ENCODE measurements at places on chromosomes 7 and 10.
A peak's percentile ranks its signal among the peaks of the same experiment; 100 is the strongest.

GRCh38 chr10:11373717-11374171 is 237.7 kb downstream of the USP6NL start:
- DNase-seq = no peak

DNA sequence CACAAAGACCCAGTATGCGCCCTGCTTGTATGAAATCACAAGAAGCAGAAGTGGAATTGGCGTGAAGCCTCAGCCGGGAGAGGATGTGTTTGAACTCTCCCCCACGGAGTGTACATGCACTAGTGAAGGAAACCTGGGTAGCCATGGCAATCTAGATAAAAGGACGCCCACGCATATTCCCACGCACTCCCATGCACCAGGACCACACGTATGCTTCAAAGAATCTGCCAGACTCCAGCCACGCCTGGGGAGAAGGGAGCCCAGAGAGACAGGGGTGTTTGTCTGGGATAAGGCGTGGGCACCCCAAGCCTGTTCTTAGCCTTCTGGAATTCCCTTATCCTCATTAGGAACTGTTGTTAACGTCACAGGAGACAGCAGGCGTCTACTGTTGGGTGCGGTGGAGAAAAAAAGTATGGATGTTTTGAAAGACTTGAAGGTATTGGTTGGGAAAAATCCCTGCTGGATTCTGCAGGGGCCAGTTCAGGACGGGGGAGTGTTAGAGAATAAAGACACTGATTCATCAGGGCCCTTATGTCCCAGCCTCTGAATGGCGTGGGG is 28.9 kb upstream of the ECHDC3 start:
- no peak for DNase-seq

- DNase-seq = no peak
Observed at GRCh38 chr10:2077231-2077630, 339.9 kb upstream of the ADARB2 start.

DNA sequence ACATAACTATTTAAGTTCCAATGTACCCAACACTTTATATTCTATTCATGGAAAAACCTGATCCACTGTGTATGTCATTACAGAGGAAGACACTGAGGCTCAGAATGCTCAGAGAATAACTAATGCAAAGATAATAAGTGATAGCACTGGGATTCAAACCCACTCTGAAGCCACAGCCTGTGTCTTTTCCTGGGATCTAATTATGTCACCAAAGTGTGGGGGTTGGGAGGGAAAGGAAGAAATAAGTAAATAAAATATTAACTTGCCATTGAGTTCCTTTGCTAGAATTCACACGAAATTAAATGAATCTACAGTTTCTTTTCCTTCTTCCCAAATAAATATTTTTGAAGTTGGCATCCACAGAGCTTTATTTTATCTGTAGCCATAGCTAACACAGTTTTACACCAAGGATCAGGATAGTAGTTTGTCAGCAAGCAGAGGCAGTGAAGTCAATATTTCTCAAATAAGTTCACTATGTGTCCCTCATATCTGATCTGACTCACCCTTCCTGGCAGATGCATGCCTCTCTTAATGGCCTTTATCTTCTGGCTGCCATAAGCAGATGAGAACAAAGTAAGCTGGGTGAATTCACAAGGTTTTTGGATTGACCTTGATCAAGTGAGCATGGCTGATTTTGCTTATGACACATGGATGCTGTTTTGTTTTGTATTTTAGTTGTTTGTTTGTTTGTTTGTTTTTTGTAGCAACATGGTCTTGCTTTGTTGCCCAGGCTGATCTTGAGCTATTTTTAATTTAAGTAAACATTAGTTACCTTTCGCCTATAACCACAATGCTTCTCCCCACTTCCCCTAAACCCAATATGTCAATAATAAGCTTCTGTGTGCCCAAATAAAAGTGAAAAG is 6.3 kb downstream of the RAPGEF5 start:
- DNase-seq = peak; percentile 63

DNA sequence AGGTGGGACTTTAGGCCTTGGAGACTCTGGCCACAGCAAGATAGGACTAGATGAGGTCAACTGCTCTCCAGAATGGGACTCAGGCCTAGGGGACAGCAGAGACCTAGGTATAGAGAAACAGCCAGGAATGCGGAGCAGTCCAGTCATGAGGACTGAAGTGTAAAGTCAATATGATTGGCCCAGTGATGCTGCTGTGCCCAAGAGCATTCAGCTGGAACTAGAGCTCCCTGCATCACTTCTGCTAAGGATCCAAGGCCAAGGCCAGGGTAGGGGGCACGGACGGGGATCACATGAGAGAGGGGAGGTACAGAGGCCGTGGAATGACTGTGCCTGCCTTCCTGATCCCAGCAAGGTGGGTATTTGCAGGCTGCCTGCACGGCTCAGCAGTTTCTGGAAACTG is 237.9 kb downstream of the FRMD4A start:
- no peak for DNase-seq

DNA sequence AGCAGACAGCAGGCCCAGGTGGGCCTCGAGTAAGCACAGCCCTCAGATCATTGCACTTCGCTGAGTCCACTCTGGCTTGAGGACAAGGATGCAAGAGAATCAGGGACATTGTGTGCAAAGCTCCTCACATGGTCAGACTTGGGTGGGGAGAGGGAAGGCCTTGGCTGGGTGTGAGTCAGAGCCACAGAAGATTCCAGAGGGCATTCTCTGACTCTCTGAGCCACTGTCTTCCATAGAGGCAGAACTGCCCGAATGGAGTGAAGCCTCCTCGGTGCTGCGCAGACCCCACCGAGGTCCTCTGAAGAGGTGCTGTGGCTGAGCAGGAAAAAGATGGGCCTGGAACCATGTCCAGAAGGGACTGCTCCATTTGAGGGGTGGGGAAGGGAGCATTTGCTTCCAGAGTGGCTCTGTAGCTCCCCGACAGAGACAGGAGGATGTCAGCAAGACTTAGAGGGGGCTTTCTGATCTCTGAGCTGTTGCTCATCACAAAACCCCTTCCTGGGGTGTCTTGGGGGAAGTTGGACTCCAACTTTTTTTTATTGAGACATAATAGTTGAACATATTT is 120.8 kb downstream of the PTPN20 start:
- DNase-seq = no peak

GRCh38 chr10:44713307-44713706 is 197.8 kb upstream of the TMEM72 start:
- no peak for DNase-seq

DNA sequence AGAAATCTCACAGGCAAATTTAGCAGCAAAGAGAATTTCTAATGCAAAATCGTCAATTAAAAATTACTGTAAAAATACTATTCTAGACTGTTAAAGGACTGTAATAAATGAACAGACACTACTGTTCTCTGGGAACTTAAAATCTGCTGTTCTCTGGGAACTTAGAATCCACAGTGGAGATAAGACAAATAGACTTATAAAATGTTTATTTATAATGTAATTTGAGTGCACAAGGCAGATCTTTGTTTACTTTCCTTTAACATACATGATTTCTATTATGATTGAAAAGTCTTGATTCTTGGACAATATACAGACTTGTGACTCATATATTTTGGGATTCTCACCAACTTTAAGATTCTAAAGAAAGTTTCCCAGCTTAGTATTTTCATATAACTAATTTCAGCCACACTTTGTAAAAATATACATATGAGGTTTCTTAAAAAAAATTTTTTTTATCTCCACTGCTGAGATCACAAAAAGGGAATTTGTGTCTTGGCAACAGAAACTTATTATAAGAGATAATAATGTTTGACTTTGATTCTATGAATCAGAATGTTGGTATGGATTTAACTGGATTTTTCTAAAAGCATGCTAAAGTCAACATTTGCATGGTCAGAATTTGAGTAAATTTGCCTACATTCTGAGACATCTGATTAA is 166.3 kb upstream of the RHOBTB1 start:
- no peak for DNase-seq

- DNase-seq = no peak
Observed at GRCh38 chr10:57049096-57049495, 688.0 kb upstream of the ZWINT start.

GRCh38 chr10:110399106-110399964 is 94.6 kb upstream of the SMNDC1 start:
- peak; percentile 99 for DNase-seq

DNA sequence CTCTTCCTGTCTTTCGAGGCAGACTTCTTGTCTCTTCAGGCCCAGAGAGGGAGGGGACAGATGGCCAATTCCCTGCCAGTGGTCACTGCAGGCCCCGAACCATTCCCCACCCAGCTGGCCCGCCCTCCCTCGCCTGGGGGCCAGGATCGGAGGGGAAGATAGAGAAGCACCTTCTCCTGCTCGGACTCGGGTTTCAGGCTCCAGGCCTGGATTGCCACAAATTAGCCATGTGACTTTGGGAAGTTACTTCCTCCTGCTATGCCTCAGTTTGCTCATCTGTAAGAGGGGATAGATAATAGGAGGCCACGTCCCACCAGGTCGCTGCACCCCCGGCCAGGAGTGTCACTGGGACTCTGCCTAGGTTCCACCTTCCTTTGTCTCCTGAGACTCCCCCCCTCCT is 24.8 kb upstream of the PPP2R2D start:
- DNase-seq = no peak

DNA sequence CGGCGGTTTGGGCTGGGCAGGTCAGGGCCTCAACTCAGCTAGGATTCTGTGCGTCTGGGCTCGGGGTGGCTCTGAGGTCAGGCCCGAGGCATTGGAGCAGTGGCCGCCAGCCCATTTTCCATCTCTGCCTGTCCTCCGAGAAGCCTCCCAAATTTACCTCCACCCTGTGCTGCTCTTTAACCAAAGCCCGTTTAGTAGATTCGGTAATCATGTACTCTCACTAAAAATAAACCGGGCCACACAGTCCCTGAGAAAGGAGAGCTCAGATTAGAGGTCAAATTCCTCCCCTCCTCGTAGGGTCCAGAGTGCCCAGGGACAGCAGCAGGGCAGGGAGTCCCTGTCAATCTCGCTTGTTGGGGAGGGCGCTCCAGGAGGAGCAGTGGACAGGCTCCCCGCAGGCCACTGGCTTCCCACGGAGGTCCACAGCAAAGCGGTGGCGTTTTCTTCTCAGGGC is 88.7 kb upstream of the CHST15 start:
- DNase-seq = no peak

- no peak for DNase-seq
Observed at GRCh38 chr7:30764030-30764975, 6.9 kb upstream of the MINDY4 start.

DNA sequence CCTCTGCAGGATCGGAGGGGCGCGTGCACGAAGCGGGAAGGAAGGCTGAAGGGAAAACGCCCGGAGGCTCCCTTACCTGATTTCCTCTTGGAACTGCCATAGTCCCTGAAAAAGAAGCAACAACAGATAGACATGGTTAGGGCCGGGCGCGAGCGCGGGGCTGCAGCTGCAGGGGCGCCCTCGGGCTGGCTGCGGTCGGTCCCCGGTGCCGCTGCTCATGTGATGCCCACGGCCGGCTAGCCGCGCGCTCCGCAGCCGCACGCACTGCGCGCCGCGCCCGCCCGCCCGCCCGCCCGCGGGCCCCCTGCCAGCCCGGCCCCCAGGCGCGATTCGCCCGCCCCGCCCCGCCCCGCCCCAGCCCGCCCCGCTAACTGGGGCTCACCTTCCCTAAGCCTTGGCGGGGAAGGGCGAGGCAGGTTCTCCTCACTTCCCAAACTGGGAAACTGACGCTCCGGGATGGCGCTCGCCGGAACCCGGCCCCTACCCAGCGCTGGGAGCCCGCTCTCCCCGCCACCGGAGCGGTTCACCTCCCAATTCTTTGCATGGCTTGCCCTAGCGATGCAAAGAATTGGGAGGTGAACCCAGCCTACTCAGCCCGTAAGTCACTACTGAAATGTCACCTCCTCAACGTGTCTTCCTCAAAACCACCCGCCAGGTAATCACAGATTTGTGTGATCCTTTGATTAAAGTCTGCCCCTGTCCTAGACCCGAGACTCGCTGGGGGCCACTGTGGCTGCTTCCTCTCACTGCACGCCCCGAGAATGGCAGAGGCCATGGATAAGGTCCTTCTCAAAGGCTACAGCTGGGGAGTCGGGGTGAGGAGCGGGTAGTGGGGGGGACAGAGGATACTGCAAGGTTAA is 162.2 kb downstream of the SH3PXD2A start:
- DNase-seq = no peak

GRCh38 chr7:1977876-1978441 is 254.8 kb downstream of the MAD1L1 start:
- no peak for DNase-seq

GRCh38 chr7:44131173-44132029 is 8.1 kb upstream of the POLD2 start:
- no peak for DNase-seq

GRCh38 chr10:119253433-119254174 is 46.2 kb downstream of the GRK5 start:
- peak; percentile 61 for DNase-seq

DNA sequence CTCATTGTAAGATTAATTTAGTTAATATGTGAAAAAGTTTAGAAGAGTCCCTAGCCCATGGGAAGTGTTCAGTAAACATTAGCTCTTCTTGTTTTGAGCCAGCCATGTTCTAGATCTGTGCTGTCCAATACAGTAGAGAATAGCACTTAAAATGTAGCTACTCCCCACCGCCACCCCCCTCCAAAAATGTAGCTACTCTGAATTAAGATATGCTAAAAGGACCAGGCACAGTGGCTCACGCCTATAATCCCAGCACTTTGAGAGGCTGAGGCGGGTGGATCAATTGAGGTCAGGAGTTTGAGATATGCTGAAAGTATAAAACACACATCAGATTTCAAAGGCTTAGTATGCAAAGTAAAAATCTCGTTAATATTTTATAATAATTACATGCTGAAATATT is 47.3 kb upstream of the MXI1 start:
- DNase-seq = no peak

DNA sequence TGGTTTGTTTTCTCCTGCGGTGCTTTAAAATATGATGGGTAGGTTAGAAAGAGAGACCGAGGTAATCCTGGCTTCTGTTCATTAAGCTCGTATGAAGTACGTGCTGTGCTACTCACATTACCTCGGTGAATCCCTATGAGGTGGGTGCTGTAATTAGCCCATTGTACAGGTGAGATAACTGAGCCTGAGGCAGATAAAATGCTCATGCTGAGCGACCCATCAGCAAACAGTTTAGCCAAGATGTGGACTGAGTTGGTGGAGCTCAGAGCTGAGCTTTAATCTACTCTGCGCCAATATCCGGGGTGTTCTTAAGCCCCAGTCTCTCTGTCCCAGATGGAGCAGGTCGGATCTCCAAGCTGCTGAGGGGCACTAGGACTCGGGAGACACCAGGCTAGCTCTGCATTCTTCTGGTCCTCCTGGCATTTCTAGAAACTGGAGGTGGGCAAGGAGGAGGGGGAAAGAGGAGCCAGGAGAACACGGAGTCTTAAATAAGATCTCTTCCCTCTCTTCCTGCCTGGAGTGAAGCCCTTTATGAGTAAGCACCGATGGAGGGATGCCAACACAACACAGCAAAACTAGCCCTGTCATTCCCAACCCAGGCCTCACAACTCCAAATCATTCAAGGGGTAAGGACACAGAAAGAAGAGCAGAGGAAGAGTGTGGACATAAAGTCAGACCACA is 458.5 kb downstream of the KCNMA1 start:
- DNase-seq = no peak

- no peak for DNase-seq
Observed at GRCh38 chr7:70426249-70426880, 705.6 kb upstream of the GALNT17 start.

Data from kidney capillary endothelial cell (primary cell).